ENCODE measurements at places on chromosomes 13 and 19.

GRCh38 chr19:55526216-55527196, 10.4 kb downstream of the SBK2 start:
- DNase-seq: peak; percentile 48

DNA sequence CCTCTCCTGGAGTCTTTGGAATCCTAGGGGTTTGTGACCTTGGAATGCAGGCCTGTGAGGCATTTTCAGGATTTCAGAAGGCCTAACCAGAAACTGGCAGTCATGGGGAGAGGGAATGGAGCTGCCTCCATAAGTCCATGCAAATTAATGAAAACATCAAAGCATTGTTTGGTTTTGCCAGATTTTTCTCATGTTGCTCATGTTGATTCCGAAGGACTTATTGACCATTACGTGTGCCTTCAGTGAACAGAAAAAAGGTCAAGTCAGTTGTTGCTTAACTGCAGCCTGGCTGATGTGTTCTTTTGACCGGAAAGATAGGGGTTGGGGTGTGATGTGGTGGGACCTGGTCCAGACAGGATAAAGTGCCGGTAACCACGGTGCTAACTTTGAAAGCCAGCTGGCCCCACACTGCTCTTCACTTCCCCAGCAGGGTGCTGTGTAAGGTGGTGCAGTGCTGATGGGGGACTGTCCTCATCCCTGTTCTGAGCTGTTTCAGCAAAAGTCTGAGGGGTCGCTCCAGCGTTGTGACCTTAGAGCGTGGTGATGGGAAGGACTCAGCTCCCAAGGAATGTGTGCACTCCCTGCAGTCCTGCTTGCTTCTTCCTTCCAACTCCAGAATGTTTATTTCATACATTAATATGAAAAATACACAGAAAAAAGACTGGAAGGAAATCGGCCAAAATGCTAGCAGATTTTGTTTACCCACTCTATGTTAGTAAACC, 3.5 kb downstream of the RNF113B start:
- DNase-seq: no peak

GRCh38 chr13:67036699-67037457, 193.3 kb downstream of the PCDH9 start:
- DNase-seq: no peak

- DNase-seq: no peak
These were observed 37.2 kb downstream of the ZC3H13 start for GRCh38 chr13:46015366-46015765.

- no peak for DNase-seq
These were observed 647 bp upstream of the KLF12 start for GRCh38 chr13:74134777-74135325.
